ENCODE measurements at places on chromosomes 1 and 21. TPM values are rescaled to one million over a fixed set of nuclear protein-coding genes. Genes with fewer than 3 reads are reported as not detected.

CFHR5 gene
- total RNA-seq, result not detected

RGSL1 gene
- total RNA-seq, result not detected

TRIM62 gene
- total RNA-seq, result 8.3 TPM

GNAT2 gene
- not detected for total RNA-seq

HSD3B2 gene
- total RNA-seq, result not detected

HMCN1 gene
- total RNA-seq, result 10.3 TPM

SLC35D1 gene
- total RNA-seq, result 6.1 TPM

LMO4 gene
- total RNA-seq, result 22.5 TPM

RHOU gene
- total RNA-seq, result 0.40 TPM

DNA sequence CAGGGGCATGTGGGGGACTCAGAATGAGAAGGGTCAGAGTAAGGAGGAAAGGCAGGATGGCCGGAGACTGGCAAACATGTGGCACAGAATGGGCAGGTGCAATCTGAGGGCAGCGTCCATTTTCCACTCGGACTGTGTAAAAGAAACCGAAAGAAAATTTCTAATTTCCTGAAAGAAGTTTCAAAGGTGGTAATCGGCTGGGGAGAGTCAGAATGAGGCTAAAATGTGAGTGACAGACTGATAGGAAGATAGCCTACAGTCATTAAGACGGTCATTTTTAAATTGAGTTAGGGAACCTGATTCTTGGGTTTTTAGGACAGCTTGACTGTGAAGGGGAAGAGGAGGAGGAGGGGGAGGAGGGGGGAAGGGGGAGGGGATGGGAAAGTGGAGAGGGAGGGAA is 23.6 kb downstream of the COA6 start:
- DNase-seq, result no peak

GRCh38 chr1:160814856-160815255 is 18.9 kb downstream of the LY9 start:
- DNase-seq, result no peak

GRCh38 chr1:37809942-37810341 is 1.9 kb upstream of the YRDC start:
- no peak for DNase-seq

- peak; percentile 90 for DNase-seq
These were observed 62.7 kb upstream of the BCL10 start for GRCh38 chr1:85339089-85339488.

GRCh38 chr1:89802051-89802450 is 18.8 kb upstream of the LRRC8D start:
- no peak for DNase-seq

DNA sequence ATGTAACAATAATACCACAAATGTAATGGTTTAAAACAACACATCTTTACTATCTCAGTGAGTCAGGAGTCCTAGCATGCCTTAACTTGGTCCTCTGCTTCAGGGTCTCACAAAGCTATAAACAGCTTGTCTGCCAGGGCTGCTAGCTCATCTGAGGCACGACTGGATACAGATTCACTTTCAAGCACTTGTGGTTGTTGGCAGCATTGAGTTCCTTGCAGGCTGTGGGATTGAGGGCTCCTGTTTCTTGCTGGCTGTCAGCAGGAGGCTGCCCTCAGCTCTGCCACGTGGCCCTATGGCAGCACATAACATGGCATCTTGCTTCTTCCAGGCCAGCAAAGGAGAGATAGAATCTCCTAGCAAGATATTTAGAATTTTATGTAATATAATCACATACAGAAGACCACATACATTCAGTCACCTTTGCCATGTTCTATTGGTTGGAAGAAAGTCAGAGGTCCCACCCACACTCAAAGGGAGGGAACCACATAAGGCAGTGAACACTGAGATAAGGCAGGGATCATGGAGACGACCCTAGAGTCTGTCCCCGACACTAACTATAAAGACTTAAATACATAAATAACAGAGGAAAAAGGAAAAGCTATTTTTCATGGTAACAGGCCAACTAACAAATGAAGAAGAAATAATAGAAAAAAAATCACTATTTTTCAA is 18.9 kb upstream of the IPP start:
- DNase-seq, result no peak

GRCh38 chr1:118963138-118963455 is 25.0 kb downstream of the TBX15 start:
- no peak for DNase-seq

DNA sequence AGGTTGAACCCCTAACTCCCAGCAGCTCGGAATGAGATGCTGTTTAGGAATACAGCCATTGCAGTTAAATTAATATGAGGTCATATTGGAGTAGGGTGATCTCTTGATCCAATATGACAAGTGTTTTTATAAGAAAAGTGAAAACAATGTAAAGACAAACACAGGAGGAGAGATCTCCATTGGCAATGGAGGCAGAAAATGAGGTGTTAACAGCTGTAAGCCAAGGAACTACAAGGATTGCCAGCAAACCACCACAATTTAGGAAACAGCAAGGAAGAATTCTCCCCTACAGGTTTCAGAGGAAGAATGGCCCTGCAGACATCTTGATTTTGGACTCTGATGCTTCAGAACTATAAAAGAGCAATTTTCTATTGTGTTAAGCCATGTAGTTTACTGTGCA is 774.3 kb downstream of the MRPL39 start:
- DNase-seq, result no peak

- DNase-seq, result no peak
These were observed at the start of gene UBASH3A for GRCh38 chr21:42403611-42404231. Gene UBASH3A, plus strand, starts transcription at chr21:42403902. Its CDS starts 44 bp downstream, at chr21:42403946.

DNA sequence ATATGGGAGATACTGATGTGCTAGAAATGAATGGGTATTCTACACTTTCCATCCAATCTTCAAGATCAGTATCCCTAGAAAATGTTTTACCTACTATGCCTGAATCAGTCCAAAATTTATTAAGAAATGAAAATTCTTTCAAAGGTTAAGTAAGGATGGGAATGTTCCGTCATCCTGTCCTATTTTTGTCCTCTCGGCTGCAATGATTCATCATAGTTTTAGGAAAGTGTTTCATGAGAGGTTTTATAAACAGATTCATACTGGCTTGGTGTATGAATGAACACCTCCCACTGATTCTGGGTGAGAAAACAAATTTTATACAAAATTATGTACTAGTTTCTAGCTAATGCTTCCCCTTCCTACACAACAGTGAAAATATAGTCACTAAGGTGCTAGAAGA is 504.6 kb upstream of the NR5A2 start:
- no peak for DNase-seq

DNA sequence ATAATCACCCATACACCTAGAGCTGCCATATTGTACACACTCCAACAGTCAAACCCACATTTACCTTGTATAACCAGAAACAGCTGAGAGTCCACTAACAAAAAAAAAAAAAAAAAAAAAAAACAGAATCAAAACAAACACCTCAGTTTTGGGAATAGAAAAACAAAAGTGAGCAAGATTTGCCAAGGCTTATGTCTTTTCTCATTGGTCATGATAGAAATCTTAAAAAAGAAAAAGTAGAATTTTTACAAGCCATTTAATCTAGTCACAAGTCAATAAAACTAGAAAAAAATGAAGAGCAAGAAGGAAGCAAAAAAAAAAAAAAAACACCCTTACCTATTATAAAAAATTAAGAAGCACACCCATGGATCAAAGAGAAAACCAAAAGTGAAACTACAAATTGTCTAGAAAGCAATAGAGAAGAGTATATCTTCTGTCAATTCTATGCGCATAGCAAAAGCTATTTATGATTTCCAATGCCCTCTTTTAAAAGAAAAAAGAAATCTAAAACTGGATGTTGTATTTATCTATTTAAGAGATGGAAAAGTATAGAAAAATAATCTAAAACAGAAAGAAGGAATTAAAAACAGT is 113.2 kb upstream of the GALNT2 start:
- no peak for DNase-seq

- DNase-seq, result no peak
These were observed 810.6 kb upstream of the ADGRL4 start for GRCh38 chr1:79817031-79817560.

GRCh38 chr21:44833663-44834062 is 15.8 kb upstream of the SUMO3 start:
- no peak for DNase-seq

DNA sequence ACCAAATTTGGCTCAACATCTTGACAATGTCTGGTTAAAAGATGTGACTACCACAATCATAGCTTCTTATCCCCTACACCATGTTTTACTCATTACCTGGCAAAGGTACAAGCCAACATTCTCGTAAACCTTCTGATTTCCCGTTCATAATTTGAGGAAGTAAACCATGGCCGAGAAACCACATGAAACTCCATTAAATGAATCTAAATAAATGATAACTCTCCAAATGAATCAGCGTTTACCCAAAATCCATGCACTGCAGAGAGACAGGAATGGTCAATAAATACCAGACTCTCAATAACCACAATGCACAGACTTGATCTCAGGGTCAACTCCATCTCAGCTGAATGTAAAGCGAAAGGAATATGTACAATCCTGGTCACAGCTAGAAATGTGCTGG is 125.2 kb downstream of the TYW3 start:
- DNase-seq, result no peak

GRCh38 chr21:25656412-25656811 is 17.4 kb downstream of the JAM2 start:
- DNase-seq, result no peak

- DNase-seq, result no peak
These were observed 3.2 kb upstream of the OR2AK2 start for GRCh38 chr1:247961791-247962190.
